Ureter (tissue), 1 donor: ENCODE measurements at places on chromosomes 6 and 20.
A peak's percentile ranks its signal among the peaks of the same experiment; 100 is the strongest.

DNA sequence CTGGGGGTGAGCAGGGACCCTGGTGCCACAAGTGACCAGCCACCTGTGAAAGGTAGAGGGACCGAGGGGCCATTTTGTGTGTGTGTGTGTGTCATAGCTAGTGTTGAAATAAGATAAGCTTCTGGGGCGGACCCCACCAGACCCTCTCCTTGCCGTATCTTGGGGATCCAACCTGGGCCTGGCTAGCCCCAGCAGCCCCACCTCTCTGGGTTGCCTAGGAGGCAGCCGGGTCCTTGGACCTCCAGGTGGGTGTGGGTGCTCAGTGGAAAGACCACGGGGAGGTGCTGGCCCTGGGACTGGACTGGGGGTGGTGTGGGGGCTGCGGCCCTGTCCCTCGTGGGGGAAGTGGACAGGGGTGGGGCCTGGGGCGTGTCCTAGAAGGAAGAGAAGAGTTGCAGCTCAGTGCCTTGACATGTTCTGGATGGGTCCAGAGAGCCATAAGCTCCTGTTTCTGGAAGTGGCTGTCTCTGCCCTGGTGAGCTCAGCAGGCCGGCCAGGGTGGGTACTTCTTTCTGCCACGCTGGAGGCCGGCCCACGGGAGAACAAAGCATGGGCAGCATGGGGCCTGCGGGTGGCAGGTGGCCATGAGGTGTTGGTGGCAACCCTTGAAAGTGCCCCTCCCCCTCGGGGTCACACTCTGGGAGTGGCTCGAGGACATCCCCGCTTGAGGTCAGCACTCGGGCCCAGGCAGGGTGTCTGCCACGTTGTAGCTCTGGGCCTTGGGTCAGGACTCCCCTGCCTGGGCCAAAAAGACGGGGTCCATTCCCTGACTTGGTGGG is 8.4 kb downstream of the RBBP8NL start:
- no peak for DNase-seq

GRCh38 chr6:137792160-137793033 is 74.7 kb upstream of the TNFAIP3 start:
- DNase-seq, result no peak

- no peak for DNase-seq
These were observed 1.7 kb downstream of the NUDT3 start for GRCh38 chr6:34390531-34391472.

- no peak for DNase-seq
These were observed 31.7 kb downstream of the SAMHD1 start for GRCh38 chr20:36919715-36920333.

DNA sequence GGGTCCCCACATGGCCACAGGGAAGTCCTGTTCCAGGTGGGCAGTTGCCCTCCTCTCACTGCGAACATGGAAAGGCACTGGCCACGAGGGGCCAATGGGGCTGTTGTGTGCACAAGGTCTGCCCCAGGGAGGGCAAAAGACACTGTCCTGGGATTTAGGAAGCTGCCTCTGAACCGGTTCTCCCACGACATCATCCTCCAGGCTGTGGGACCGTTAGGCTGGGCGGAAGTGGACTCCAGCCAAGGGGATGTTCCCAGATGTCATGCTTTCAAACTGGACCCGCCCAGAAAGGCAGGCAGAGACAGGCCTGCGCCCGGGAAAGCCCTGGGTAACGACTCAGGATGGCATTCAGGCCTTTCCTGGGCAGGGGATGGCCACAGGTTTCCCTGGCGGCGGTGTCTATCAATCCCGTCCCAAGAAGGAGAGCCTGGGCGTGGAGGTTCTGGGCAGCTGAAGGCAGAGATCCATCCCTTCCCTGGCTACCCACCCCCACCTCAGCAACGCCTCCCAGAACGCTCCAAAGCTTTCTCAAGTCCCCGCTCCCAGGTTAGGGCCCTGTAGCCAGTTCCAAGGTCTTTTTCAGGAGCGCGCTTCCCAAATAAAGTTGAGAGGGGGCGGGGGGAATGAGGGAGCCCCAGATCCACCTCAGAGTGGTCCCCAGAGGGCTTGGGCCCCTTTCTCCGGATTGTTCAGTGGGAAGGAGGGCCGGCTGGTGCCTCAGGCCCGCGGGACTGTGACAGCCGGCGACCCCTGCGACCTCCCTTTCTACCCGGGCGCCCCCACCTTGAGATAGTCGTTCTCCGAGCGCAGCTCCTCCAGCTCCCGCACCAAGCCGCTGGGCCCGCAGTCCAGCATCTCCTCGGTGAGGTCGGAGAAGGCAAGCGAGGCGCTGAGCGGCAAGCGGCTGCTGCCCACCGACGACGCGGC is 13.8 kb upstream of the TLDC2 start:
- DNase-seq, result peak; percentile 91

GRCh38 chr6:29071831-29072723 is 15.0 kb downstream of the OR2B3 start:
- DNase-seq, result no peak

GRCh38 chr6:168355716-168356522 is 36.3 kb upstream of the DACT2 start:
- peak; percentile 63 for DNase-seq

DNA sequence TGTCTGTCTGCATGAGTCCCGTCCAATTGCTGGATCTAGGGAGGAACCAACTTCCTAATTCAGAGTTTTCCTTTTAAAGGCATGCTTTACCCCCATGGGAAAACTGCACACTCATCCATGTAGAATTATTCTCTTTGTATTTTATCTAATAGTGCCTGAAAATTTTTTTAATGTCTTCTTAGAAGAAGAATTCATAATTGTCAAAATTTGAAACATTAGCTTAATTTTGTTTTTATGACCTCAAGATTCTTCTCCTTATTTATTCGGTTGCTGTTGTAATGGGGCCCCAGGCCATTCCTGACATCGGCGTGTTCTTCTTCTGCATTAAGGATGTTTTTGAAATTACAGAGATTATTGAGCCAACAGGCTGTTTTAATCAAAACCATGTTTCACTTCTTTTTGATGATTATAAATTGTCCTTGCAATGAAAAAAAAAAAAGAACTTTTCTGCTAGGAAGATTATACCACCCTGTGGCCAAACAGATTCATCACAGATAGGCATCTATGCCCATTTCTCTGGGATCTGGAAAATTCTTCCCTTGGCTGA is 100.3 kb downstream of the ZNF217 start:
- DNase-seq, result no peak
